ENCODE measurements at places on chromosomes 3 and 15.

DNA sequence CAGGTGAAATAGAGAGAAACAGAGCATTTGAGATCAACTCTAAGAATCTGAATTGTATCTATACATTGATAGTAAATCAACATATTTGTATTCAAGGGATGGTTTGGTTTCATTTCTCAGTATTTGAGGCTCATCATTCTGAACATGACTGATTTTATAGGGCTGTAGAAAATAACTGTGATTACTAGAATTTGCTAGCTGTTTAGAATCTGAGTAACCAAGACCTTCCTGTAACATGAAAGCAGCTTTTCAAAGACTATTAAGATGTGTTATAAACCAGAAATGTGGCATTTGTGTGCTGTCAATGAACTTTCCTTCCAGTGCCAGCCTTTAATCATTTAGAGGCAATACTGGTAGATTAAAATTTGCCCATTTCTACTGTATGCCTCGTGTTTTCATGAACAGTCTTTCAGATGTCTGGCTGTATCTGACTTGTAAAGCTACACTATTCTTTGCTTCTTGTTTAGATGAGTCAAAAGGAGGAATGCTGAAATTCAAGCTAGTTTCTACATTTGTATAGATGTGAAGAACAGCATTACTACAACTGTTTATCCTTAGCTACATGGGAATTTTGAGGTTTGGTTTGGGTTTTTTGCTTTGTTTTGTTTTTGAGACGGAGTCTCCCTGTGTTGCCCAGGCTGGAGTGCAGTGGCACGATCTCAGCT lies 137.3 kb upstream of the BHLHE40 start:
- no peak for DNase-seq

DNA sequence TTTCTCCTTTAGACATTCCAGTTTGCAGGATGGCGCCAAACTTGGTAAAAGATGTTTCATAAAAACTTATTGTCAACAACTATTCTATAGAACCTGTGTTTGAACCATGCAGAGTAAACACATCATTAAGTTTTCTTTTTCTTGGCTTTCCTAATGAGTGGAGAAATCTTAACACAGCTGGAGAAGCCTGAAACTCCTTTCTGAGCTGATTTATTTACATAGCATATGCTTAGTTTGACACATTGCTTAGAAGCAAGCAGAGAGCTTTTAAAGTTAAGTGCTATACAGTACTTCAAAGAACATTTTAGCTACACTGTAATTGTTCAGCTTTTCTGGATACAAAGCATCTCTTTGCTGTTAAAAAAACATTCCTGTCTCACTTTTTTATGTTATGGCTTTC lies 61.0 kb upstream of the PAQR5 start:
- DNase-seq = no peak

- no peak for DNase-seq
These were observed 17.3 kb downstream of the ESYT3 start for GRCh38 chr3:138451595-138452162.

DNA sequence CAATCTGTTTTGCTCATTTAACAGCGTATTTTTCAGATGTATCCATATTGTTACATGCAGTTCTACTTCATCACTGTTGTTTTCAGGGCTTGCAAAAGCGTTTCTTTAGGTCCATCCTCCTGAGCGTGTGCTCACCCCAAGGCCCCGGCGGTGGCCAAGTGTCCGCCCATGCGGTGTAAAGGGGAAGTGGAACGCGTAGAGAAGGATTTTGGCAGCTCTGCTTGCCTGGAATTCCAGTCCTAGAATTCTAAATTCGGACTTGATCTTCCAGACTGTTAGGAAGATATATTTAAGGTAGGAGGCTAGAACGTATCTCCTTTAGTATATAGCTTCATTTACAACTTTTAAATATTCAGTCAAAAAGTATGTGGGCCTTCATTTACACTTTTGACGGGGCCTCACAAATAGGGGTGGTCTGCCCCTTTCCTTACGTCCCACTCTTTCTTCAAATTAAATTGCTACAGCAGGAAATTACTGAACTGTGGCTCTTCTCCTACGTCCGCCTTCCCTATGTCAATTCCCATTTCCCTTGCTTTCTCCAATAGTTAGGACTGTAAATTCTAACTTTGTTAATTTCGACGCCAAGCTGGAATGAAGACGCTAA lies 609 bp upstream of the TBC1D23 start:
- no peak for DNase-seq

DNA sequence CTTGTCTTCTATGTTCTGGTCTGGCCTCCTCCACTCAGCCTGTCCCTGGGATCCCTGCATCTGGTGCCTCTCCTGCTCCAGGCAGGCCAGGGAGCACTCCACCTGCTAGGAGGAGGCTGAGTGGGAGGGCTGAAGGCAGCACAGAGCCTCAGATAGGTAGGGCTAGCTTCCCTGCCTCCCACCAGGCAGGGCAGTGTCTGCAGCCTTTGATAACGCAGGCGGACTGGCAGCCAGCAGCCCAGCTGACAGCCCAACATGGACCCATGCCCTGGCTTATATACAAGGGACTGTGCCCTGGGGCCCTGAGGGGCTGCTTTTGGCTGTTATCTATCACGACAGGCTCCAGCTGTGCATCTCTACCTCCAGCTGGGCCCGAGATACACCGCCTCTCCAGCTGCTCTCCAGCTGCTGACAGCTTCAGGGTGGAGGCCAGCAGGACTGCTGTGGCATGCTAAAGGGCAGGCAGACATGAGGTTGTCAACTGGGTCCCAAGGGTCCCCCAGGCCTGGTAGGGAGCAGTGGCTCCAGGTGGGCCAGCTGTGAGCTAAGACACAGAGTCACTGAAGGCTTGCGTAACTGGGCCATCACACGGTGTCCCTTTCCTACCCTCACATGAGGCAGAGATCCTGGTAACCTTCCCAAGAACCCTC lies 5.2 kb upstream of the CLK3 start:
- no peak for DNase-seq

DNA sequence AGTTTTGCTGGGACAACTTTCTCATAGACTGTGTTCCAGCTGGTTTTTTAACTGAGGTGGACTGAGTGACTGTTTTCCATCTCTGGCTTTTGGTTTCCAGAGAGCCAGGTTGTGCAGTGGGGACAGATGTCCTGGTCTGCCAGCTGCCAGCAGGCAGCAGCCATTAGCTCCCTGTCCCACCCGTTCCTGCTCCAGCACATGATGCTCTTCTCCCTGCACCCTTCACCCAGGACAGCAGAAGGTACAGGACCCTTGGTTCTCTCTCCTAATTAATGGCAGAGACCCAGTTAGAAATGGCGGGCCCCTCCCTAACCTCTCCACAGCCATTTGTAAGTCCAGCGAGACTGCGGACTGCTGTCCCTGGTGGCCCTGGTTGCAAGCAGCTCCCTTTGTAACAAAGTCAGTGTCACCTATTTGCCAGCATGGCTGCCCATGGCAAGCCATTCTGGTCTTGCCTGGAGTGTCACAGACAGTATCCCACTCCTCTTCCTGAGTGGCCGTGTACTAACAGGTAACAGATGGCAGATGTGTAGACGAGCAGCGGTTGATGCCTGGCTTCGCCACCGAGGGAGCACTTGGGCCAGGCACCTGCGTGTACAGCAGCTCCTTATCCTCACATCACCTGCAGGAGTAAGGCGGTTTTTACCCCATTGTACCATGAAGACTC lies 148.3 kb downstream of the DNAJB8 start:
- no peak for DNase-seq

DNA sequence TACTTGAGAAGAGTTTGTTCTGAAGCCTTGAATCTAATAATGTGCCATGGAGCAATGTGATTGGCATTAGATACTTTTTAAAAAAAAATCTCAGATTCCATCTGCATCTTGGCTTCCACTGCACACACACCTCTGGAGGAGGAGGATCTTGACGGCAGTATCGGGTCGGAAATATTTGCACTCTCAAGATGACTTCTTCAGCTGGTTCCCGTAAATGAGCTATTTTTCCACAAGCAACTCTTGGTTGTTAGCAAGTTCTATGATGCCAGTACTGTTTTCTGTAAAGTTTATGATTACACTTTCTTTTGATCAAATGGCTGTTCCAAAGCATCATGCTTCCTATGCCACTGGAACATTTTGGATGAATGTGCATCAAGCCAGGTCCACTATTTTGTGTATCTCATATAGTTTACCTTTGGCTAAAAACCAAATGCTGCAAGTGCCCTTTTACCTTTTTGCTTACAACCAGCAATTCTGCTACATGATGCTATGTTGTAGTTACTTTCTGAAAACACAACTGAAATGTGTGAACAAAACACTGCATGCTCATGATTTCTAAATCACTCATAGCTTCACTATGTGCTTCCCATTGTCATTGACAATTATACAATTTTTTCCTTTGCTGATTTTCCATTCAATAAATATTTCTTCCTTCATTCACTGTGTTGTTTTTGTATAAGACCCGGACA lies 43.8 kb downstream of the CCR3 start:
- DNase-seq = no peak

GRCh38 chr3:77102951-77103769 lies 63.3 kb downstream of the ROBO2 start:
- no peak for DNase-seq

DNA sequence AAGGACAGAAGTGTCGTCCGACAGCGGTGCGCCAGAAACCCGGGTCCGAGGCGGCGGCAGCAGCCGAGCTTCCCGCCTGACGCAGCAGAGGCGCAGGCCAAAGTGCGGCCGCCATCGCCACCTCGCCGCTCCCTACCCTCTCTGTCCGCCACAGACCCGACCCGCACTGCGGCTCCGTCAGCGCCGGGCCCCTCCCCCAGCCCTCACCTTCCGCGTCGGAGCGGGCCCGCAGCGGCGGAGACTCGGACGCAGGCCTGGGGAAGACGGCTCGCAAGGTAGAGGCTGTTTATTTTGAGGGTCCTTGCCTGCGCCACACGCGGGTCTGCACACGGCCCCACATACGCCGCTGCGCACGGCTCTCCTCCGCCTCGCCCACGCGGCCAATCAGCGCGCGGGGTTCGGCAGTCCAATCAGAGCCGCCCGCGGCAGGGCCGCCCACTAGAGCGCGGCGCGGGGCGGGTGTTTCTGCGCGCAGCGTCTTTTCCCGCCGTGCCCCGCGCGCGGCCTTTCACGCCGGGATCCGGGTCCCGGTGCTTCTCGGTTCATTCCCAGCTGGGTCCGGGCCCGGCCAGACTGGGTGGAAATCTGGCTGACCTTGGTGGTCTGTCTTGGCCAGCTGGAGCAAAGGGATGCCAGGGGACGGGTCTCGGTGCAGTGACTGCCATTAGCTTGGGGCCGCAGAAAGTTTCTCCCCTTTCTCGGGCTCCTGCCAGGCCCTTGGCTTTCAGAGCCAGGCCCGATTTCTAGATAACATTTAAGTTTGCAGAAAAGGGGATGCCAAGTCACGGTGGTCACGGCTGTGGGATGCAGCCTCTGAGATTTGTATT lies at the start of gene CNBP:
Gene CNBP (minus strand): TSS at position 328 of the 827 bp plus-strand sequence. CDS start 12,139 bp downstream, outside the sequence.
- peak; percentile 91 for DNase-seq

GRCh38 chr15:62599791-62600777 lies 435.0 kb upstream of the C2CD4B start:
- DNase-seq = no peak

DNA sequence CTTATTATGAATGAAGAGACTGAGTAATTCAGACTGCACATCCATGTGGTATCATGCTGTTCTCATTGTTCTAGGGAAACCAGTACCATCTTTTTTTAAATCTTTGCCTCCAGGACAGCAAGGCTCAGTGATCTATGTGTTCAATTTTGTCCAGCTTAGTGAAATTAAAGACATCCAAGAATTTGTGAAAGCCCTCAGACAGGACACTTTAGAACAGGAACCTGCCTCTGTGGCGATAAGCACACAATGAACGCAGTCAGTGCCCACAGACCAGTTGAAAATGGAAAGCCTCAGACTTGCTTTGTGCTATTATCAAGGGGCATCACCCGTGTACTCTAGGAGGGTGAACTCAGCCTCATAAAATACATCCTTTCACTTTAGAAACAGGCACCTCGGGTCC lies 20.1 kb downstream of the EID1 start:
- DNase-seq = no peak

GRCh38 chr3:142902356-142902755 lies 13.5 kb upstream of the PCOLCE2 start:
- DNase-seq = no peak

DNA sequence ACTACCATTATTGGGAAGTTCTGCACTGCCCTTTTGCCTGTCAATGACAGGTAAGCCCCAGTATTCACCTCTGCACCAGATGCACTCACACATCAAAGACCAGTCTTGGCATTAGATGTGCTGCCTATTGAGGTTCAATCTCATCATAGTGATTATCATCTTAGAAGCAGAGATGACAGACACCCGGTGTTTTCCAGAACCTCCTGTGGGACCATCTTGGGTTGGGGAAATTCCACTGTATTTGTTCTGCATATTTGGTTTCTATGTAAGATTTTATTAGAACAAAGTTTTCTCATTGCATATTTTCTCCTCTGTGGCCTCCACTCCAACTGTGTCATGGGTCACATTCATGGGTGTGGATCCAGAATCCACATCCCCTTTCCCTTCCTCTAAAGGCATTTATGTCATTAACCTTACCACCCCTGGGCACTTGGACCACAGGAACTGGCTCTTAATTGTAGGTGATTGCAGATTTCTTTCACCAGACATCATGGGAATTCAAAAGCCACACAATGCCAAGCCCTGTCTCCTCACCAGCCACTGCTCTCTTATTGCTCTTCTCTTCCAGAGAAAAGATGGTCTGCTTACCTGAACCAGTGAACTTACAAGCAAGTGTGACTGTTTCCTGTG lies 31.2 kb downstream of the PLA1A start:
- no peak for DNase-seq

DNA sequence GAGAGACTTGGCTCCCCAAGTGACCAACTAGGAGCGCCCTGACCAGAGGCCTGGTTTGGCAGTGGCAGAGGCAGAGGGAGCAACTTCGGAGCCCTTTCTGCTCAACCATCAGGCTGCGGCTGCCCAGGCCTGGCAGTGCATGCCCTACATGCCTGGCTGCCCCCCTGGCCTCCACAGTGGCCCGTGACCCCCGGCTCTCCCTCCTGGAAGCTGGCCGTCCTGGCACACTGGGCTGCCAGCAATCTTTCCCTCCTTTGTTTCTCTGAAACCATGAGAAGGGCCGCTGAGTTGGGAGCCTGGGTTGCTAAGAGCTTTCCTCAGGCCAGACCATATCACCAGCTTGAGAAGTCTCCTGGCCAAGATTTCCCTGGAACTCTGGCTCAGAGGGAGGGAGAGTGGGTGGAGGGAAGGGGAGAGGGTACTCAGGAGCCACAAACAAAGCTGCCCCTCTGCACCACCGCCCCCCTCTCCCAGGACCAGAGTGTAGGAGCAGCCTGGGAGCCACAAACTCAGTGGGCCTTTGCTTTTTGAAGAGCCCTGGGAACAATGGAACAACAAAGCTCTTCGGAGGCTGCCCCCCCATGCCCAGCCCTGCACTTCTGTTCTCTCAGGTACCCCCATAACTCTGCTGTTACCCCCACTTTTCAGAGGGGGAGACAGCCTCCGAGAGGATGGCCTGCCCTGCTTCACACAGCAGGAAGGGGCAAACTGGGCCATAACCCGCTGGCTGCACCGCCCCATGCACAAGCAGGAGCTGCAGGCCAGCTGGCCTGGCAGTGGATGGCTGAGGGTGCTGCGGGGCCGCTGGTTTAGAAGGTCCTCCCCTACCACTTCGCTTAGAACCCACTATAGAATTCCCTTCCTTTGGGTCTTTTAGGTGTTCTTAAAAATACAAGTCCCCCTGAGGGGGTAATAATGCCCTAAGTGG lies 11.3 kb downstream of the CORO2B start:
- DNase-seq = no peak

All from H1 (cell line).